ENCODE measurements at places on chromosomes 12 and 14.

DNA sequence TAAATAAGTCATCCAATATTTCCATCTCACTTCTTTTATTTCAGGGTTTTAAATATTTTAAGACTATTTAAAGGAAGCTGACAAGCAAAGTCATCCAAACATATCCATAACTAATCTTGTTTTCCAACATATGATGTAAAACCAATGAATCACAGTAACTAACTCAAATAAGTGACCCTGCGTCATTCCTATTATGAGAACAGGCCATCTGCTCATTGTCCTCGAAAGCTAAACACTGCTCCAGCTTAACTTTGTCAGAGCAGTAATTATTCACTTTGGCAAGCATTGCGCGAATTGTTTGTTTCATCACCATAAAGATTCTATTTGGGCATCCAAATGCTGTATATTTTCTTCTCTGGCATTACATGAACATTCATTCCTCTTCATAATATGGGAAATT, 99.1 kb downstream of the CAPZA3 start:
- no peak for DNase-seq

DNA sequence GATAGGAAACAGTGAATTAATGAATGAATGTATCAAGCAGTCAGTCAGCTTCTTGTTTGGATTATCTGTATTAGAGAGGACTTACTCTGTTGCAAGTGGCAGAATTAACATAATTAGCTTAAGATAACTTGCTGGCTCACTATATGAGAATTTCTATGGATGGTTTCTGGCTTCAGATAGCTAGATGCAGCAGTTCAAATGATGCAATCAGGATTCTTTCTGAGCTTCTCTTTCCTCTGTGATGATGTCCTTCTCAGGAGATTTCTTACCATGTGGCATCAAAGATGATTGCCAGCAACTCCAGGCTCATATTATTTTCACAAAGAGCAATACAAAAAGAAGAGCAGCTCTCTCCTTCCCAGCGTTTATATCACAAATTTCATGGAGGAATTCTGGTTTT, 30.7 kb downstream of the FRMD6 start:
- DNase-seq = peak; percentile 37

- DNase-seq = no peak
These were observed 20.3 kb downstream of the KRT85 start for GRCh38 chr12:52347016-52347415.

DNA sequence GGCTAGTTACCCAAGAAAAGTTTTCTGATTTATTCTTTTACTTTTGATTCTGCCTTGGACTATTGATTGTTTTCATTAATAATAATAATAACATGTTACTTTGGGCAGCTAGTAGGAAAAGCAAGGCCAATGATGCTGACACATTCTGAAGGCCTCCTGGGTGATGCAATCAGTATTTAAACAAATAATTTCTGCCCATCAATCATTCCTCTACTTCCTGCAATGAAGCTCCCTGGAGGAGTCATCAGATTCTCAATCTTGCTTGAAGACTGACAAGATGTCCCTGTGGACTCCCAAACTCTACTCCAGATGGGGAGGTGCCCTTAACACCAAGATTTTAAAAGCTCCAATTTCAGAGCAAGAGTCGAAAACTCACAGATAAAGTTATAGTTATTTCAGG, at the start of gene SPX:
TSS of gene SPX (plus strand) at position 244 of the 400 bp plus-strand sequence. CDS start 177 bp downstream, outside the sequence.
- no peak for DNase-seq

GRCh38 chr12:58513852-58514251, 406.5 kb downstream of the LRIG3 start:
- DNase-seq = no peak

GRCh38 chr14:64620910-64621309, 71.1 kb downstream of the PPP1R36 start:
- DNase-seq = no peak

DNA sequence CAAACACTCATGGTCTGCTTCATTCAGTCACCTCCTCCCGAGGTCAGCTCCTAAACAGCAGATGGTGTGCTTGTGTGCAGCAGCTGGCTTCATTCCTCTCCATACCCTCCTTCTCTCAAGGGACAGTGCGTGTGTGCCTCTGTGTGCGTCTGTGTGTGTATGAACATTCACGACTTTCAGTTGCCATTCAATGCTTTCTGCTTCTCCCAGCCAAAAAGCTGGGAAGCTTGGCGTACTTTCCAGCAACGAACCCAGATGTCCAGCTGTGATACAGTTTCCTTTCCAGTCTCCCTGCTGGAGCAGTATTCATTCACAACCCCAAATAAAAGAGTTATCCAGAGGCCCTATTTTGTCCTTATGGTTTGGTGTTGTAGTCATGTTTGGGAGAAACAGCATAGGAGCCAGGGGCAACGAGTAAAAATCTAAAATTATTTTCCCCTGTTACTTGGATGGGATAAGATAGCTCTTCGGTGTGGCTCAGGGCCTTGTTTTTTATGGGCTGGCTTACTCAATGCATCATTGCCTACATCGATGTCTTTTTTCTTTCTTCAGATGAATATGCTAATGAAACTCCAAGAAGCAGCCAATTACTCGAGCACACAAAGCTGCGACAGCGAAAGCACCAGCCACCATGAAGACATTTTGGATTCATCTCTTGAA, 379.3 kb downstream of the NAV3 start:
- DNase-seq = no peak

- DNase-seq = no peak
These were observed 12.6 kb downstream of the R3HDM2 start for GRCh38 chr12:57418255-57418654.

DNA sequence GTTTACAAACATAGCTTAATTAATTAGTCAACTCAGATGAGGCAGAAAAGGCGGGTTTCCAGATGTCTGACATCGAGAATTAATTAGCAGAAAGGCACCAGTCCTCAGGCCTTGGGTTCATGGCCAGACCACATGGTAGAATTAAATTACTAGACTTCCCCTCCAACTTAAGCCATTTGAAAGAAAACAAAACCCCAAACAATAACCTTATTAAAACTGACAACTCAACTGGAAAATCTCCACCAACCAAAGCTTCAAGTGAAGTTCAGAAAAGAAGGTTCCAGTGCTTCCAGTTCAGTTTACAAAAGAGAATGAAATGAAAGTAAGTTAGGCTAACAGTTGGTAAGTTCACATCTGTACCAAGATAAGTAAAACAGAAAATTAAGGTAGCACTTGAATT, 349.5 kb downstream of the GRIN2B start:
- DNase-seq = no peak

DNA sequence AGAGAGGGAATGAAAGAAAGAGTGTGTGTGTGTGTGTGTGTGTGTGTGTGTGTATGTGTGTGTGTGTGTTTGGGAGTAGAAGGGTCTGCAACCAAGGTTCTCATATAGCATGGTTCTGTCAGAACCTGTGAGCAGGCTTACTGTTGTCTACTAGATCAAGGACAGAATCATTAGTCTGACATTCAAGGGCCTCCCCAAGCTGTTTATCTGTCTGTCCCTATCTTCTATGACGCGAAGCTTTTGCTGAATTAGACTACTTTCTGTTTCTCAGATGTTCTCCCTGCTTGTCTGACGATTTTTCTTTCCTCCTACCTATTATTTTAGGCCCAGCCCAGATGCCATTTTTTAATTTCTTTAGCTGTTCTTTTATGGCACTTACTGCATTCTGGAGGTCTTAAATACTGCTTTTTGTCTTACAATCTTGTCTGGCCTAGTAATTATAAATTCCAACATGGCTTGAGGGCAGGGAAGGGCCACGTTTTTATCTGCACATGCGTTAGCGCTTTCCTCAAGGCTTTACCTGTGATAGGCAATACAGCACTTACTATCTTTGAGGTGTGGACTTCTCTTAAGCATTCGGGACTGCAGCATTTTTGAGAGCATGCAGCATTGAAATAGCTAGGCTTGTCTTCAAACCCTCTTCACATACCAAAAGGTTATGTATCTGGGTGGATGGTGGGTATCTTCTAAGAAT, 150.2 kb downstream of the TTLL5 start:
- DNase-seq = no peak

All from fibroblast of skin of left biceps (primary cell).